Esophagus mucosa (tissue), 1 donor: ENCODE measurements at places on chromosomes 4 and X.

DNA sequence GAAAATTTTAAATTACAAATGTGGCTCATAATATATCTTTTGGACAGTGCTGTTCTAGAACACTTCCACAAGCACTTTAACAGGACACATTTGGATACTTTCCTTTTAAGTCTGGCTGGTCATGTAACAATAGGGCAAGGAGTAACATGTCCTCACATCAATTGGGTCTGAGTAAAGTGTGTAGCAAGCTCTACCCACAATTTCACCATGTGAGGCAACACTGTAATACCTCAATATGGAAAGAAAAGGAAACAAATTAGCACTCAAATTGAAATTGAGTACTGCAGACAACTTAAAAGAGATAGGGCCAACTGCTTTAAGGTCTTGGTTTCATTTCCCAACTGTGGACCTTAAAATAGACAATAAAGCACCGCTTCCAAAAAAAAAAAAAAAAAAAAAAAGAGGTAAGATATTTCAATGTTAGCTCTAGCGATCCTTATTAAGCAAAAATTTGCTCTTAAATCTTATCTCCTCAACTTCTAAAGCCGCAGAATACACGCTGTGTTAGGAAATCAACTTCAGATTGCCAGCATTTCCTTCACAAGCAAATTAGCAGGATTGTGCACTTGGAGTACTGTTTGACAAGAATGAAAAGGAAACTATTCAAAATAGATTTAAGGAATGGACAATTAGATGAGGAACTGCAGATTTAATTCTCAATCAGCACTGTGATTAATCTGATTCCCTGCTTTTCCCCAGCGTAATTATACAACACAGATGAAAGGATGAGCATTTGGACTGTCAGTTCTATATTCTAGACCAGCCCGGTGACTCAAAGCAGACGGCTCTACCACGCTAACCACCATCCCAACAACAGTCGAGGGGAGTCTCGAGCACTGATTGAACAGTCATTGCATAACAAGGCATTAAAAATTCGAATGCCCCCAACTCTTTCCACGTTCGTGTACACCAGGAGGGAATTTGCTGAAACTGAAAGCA lies 1.6 kb downstream of the CASK start:
- peak; percentile 31 for ATAC-seq

DNA sequence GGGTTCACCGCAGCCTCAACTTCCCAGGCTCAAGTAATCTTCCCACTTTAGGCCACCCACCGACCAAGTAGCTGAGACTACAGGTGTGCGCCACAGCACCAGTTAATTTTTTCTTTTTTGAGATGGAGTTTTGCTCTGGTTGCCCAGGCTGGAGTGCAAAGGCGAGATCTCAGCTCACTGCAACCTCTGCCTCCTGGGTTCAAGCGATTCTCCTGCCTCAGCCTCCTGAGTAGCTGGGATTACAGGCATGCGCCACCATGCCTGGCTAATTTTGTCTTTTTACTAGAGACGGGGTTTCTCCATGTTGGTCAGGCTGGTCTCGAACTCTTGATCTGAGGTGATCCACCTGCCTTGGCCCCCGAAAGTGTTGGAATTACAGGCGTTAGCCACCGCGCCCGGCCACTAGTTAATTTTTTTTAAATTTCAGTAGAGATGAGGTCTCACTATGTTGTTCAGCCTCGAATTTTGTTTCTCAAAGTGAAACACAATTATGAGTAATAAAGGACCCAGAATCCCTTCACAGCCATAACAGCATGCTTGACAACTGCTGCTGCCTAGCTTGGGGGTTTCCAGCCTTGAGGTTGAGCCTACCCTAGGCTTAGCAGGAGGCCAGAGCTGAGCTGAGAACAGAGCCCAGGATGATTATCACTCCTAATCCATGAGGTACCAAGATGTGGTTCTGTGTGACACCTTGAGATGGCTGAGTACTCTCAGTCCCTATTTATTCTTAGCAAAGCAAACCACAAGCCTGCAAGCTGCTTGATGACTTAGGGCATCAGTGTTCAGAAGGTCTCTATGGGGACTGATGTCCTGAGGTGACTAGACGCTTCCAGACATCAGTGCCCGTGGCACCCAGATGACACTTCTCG lies 41.6 kb upstream of the NKRF start:
- peak; percentile 33 for ATAC-seq

DNA sequence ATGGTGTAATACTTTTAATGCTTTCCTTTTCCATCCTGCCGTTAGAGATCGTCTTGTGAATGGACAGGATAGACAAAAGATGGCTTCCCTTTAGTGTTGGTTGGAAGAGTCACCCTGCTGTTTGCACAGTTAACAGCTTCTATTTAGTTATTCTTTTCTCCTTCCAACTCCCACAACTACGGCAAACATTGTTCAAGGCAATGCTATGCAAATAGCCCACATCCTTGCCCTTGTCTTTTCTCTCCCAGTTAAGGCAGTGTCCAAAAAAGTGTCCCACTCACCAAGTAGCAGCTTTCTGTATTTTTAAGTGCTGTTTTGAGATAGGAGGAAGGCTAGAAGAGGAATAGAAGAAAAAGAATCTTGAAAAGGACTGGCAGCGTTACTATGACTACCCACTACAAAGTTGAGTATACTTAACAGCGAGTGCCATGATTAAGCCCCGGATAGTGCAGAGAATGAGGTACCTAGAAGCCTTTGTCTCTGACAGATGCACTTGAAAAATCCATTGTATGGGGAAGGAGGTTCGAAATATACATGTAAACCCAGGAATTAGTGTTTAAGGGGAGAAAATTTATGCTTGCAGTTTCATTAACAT lies 12.1 kb upstream of the RUFY3 start:
- no peak for ATAC-seq

DNA sequence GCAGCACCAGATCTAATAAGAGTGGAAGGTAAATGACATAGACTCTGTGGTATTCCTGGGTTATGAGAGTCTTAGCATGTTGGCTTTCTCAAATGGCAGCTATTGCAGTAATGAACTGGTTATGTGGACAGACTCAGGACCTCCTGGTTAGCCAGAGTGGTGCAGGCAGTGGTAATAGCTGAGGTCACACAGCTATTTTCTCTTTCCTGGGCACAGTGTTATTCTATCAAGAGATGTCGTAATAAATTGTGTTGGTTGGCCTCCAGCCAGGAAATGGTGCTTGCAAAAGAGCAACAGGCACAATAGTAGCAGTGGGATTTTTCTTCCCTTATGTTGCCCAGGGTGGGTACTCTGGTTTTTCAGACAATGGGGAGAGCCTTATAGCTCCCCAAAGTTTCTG lies 279.2 kb upstream of the FGF16 start:
- no peak for ATAC-seq

- no peak for ATAC-seq
Measured at GRCh38 chr4:127668770-127669169, 36.0 kb downstream of the INTU start.
